Activated T-helper 17 cell treated with anti-CD3 and anti-CD28 coated beads, Interleukin-2, amount 50 U/mL, for 72 hours (primary cell): ENCODE measurements at places on chromosomes 12 and 14. TPM values are rescaled to one million over a fixed set of nuclear protein-coding genes. Genes with fewer than 3 reads are reported as not detected.

DNA sequence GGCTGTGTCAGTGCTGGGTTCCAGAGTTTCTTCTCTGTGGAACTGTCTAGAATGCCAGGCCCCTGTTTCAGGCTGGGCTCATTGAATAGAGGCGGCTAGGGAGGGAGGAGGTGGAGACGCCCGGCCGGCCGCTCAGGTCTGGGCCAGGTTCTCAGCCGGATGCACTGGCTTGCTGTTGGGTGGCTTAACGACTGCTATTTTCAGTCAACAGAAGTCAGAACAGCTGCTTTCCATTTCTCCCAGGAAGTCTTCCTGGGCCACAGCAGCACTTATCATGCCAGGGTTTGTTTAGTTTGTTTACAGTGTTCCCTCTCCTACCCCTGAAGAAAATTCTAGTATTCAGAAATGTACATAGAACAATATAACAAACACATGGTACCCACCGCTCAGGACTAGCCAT lies 26.0 kb upstream of the VPS37B start:
- ATAC-seq: no peak

GRCh38 chr12:131139363-131140068 lies 185.8 kb downstream of the ADGRD1 start:
- ATAC-seq: no peak

- ATAC-seq: no peak
Observed at GRCh38 chr14:82766996-82767395, 1233.3 kb upstream of the SEL1L start.

CIDEB gene
- total RNA-seq: 28.1 TPM

DNA sequence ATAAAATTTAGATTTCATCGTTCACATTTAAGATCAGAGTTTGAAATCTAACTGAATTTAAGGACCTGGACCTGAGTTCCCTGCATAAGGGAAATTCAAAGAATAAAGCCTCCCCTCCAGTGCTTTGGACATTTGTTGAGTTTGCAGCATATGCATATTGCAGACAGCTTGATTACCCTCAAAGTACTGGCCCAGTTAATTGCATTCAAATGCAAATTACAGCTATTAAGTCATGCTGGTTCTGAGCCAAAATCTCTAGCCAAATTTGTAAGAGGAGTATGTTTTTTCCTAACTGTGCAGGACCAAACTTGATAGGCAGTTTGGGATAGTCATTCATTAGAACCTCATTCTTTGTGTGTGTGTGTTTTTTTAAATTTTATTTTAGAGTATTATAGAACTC lies 9.1 kb upstream of the KIF21A start:
- ATAC-seq: no peak

- ATAC-seq: no peak
Observed at GRCh38 chr12:25056011-25056410, 107.1 kb upstream of the BCAT1 start.
